ENCODE measurements at places on chromosomes 11 and 22.

- DNase-seq = no peak
Measured at GRCh38 chr22:39350757-39351688, 1.2 kb downstream of the SYNGR1 start.

GRCh38 chr11:13826505-13827278 lies 135.8 kb upstream of the SPON1 start:
- no peak for DNase-seq

GRCh38 chr11:104907521-104908185 lies 9.4 kb upstream of the CASP12 start:
- DNase-seq = no peak

GRCh38 chr11:1449490-1450243 lies 36.9 kb downstream of the MOB2 start:
- no peak for DNase-seq

DNA sequence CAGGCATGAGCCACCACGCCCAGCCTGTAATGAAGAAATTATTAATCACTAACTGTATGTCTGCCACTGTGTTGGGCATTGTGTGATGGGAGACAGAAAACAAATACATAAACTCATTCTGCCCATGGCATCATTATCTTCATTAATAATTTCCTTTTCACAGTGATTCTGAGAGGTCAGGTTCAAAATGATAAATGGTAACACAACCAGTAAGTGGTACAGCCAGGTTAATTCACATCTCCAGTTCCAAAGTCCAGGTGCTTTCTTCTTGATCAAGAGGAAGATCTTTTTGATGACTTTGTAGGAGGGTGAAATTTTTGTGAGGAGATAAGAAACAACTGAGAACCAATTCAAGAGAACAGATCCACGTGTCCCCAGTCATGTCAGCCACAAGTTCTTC lies 66.7 kb downstream of the PISD start:
- DNase-seq = no peak

DNA sequence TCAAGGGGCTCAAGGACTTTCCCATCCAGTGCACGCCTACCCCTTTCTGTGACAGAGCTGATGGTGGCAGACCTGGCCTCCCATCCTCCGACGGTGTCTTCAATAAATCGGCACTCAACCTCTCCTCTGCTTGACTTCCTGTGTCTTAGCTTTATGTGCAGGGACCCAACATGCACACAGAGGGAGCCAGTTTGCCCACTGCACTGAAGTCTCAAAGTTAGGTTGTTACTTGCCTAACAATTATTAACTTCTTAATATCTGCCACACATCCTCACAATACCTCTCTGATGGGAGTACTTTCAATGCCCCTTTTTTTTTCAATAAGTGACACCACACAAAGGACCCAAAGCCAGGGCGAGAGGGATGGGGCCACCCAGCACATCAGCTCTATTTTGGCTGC lies 3.6 kb downstream of the IZUMO1R start:
- DNase-seq = no peak

DNA sequence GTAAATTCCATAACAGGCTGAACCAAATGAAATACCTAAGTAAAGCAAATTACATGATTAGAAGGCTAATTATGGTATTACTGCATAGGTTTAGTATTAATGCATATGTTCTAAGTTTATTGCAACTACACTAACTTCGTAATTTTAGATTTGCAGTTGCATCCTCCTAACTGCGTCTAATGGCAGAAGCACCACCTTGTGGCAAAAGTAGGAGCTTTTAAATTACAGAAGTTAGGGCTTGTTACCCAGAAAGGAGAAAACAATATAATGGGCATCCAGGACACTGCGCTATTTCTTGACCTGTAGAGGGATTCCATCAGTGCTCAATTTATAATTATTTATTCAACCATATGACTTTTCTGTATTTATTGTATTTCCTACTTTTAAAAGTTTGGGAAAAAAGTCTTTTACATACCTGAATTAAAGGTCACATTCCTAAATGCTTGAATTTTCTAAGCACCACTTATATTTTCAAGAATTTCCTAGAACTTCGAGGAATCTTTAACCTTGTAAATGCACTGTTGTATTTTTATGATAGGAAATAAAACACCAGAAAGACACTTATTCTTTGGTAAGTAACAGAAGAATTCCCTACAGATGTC lies 16.3 kb upstream of the GPR83 start:
- peak; percentile 35 for DNase-seq

- DNase-seq = no peak
Measured at GRCh38 chr11:44437122-44437521, 127.2 kb upstream of the ALX4 start.

DNA sequence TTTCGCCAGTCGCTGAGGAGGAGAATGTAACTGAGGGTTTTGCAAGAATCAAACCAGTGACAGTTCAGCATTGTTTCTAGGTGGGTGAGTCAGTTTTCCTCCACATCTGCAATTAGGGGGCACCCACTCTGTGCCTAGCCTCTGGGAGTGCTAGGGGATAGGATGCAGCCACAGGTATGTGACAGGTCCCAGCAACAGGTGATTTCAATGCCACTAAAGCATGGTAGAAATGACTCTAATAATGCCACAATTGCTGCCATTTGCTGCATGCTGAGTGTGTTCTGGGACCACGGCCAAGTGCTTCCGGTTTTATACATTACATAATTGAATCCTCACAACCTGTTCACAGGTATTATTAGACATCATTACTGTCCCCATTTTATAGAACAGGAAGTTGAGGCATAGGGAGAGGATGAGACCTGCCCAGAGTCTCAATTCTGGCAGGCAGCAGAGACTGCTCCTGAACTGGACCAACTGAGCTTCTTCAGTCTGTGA lies 556 bp downstream of the CRYBB2 start:
- DNase-seq = peak; percentile 70

DNA sequence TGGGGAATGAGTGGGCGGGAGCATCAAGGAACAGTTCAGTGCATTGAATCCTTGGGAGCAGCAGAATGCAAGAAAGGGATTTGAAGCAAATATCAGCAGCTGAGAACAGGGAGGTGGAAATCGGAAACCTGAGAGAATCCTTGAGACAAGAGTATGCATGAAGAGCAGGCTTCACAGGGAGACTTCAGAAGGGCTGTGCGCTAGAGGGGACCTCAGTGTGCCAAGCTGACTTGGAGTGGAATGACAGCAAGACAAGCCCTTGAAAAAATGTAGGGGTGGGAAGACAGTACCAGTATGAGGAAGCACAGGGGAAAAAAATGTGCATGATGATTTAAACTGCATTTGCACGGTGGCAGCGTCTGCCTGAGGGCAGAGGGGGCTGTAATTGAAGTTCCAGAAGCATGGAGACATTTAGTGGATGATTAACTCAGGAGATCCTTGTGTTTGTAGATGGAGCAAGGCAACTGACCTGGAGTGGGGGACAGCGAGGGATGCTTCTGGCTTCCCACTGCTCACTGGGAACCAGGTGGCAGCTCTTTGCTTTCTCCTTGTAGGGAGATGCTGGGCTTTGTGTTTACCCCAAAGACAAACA lies 204.9 kb upstream of the PLET1 start:
- DNase-seq = no peak

GRCh38 chr11:12149672-12150225 lies 39.4 kb downstream of the MICAL2 start:
- DNase-seq = no peak

DNA sequence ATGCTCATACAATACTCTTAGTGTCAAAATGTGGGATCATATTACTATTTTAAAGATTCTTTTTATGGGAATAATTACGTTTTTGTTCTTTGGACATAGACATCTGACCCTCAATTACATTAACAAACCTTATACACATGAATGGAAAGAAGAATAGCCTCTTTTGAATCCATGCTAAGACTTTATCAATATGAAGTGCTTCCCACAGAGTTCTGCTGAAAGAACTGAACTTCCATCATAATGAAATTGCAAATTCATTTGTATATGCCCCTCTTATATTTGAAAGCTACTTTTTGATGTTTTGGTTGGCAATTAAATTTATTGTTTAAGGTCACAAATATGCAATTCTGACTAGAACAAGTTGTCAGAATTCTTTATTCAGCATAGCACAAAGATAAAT lies 254.9 kb downstream of the TMEM135 start:
- no peak for DNase-seq

- DNase-seq = no peak
Measured at GRCh38 chr11:27719546-27719925, 19.3 kb upstream of the BDNF start.

DNA sequence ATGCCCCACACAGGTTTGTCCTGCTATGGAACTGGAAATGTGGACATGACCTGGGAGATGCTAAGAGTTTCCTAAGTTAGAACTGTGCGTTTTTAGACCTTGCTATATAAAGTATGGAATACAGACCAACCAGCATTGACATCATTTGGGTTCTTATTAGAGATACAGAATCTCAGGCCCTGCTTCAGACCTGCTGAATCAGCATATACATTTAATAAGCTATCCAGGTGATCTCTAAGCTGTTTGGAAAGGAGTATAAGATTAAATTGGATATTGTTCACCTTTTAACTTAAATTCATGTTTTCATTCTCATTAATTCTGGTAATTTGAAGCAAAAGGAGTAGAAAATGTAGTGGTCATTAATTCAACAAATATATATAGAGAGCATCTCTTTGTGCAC lies 6.9 kb upstream of the CNTF start:
- DNase-seq = no peak

GRCh38 chr22:40417041-40417440 lies 46.6 kb downstream of the SGSM3 start:
- no peak for DNase-seq

DNA sequence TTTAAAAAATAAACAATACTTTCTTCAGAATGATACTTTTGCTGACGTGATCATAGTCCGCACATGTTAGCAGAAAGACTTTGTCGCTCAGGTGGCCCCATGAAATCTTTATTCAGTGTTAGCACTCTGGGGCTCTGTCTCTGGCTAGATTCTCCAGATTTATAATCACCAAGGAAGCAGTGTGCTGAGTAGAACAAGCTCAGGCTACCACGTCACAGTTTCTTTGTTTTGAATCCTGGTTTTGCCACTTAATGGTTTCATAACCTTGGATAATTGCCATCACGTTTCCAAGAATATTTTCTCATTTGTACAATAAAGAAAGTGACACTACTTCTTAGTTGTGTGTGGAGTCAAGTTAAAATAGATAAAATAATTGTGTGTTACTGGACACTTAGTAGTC lies 3.9 kb upstream of the MUC15 start:
- DNase-seq = peak; percentile 41

- no peak for DNase-seq
Measured at GRCh38 chr11:71465054-71465453, 12.1 kb downstream of the NADSYN1 start.

GRCh38 chr11:41579546-41579945 lies 120.1 kb upstream of the LRRC4C start:
- peak; percentile 8 for DNase-seq

DNA sequence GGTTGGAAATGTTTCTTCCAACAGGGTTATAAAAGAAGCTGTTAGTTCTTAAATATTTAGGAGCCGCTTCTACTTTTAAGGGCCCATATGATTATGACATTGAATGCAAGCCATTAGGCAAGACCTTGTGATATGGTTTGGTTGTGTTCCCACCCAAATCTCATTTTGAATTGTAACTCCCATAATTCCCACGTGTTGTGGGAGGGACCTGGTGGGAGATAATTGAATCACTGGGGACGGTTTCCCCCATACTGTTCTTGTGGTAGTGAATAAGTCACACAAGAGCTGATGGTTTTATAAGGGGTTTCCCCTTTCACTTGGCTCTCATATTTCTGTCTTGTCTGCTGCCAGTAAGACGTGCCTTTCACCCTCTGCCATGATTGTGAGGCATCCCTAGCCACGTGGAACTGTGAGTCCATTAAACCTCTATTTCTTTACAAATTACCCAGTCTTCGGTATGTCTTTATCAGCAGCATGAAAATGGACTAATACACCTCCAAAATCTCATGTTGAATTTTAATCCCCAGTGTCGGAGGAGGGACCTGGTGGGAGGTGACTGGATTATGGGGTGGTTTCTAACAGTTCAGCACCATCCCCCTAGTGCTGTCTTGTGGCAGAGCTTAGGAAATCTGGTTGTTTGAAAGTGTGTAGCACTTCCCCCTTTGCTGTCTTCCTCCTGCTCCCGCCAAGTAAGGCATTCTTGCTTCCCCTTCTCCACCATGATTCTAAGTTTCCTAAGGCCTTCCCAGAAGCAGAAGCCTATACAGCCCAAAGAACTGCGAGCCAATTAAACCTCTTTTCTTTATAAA lies 4.3 kb downstream of the CD59 start:
- no peak for DNase-seq

DNA sequence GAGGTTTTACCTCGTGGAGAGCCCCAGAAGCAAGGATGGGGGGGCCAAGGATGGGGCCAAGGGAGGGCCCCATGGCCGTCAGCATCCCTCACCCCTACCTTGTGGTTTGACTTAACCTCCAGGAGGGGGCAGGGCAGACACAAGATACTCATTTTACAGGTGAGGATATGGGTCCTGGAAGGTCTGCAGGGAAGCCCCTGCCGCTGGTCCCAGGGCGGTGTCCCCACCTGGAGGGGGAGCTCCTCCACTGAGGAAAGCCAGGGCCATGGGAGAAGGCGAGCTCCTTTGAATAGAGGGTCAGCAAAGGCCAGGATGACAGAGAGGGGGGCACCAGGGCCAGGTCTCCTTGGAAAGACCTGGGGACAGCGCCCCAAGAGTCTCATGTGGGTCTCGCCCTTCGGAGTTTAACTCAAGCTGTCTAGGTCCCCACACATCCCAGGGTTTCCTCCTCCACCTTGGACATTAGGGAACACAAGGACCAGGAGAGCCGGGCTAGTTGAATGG lies 5.9 kb upstream of the ADORA2A start:
- DNase-seq = no peak

DNA sequence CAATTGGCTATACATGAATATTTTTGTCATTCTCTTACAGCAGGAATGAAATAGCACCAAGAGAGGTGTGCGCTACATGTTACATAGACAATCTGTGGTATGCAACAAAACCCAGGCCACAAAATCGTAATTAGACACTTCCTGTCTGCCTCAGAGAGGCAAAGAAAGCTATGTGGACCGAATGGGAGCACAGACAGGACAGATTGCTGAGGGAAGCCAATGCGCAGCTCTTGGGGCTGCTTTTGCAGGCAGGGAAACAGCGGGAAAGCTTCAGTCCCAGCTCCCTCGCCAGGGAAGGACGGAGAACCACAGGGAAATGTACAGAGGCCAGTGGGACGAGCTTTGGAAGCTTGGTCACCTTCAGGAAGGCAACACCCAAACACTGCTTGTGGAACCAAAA lies 40.9 kb downstream of the SERPINH1 start:
- DNase-seq = no peak

DNA sequence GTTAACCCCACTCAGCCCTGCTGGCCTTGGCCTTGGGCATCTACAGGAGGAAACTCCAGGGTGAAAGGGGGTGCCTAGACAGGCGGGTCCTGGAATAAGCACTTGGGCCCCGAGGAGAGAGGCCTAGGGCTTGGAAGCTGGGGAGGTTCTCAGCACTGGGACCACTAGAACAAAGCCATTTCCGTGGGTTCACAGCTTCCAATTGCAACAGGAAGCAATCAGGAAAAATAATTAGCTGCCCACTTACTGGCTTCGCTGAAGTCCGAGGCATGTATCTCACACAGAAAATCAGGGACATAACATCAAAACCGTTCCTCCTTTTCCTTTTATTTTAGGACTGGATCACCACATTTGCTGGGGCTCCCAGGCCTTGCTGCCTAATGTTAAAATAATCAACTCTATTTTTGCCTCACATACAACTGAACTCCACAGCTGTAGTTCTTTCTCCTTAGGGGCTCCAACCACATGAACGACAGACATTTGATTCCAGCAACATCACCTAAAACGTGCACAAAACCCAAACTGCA lies 161.1 kb upstream of the GRK3 start:
- no peak for DNase-seq

Data from NCI-H1105 treated with DMSO at 0.1 percent for 48 hours (cell line).